Camera-type eye (tissue), 1 donor: ENCODE measurements at places on chromosomes 13 and 19. TPM values are rescaled to one million over a fixed set of nuclear protein-coding genes. Genes with fewer than 3 reads are reported as not detected.

Gene KLK15
- total RNA-seq, result not detected

Gene SERTM1
- 7.9 TPM for total RNA-seq

Gene MBD3L2
- total RNA-seq, result not detected

Gene CYP2S1
- 1.5 TPM for total RNA-seq

Gene GSX1
- total RNA-seq, result not detected

Gene PABPC3
- total RNA-seq, result 0.16 TPM

Gene ANKLE1
- 0.55 TPM for total RNA-seq

Gene KIR2DL1
- total RNA-seq, result not detected

Gene ZNF610
- total RNA-seq, result 17.1 TPM

Gene COMP
- total RNA-seq, result 0.60 TPM

Gene PTH2
- not detected for total RNA-seq
